Calu3 (cell line): ENCODE measurements at places on chromosomes 3 and 15.

GRCh38 chr3:42148982-42149432 lies 57.9 kb downstream of the TRAK1 start:
- no peak for DNase-seq

DNA sequence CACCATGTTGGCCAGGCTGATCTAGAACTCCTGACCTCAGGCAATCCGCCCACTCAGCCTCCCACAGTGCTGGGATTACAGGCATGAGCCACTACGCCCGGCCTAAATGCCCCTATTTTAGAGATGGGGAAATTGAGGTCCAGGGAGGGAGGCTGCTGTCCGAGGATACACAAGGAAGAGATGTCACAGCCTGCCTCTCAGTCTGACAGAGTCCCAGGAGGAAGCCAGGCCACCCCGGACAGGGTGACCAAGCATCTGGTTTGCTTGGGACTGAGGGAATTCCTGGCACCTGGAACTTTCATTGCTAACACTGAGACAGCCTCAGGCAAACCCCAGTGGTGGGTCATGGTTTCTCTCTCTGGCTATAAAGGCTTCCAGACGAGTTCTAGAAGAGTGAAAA lies 30.6 kb upstream of the ADAMTS7 start:
- DNase-seq: no peak

- no peak for DNase-seq
Measured at GRCh38 chr3:152511904-152512303, 243.2 kb downstream of the MBNL1 start.

- no peak for DNase-seq
Measured at GRCh38 chr3:123920383-123920782, 36.3 kb upstream of the MYLK start.

DNA sequence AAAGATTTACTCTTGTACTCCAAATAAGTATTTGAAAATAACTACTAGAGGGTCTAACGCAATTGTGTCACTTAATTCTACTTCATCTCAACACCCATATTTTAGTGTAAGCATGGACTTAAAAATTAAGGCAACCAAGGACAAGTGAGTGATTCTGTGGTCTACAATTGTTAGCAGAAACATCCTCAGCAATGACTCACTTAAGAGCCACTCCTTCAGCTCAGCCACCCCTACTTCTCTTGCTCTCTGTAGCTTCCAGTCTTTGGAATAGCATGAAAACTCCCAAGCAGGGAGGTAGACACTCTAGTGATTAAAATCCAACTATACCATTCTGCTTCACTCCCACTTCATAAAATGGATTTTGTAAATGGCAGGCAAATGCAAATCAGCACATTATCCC lies 116.0 kb upstream of the LRRN1 start:
- no peak for DNase-seq

DNA sequence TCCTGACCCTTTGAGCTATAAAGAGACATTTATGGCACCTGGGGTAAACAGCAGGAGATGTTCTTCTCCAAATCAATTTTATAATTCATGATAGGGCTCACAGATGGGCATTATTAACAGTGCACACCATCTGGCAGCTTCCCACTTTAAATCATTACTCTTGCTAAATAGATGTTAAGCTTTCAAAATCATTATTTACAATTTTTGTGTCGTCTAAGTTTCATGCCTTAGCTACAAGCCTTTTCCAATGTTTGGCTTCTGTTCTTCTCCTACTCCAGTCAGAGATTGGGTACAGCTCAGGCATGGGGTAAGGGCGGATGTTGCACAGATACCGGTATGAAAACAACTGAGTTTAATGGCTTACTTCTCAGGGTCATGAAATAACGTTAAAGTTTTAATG lies 120.9 kb upstream of the PFN2 start:
- DNase-seq: no peak

GRCh38 chr15:62464705-62465104 lies 299.6 kb upstream of the C2CD4B start:
- DNase-seq: no peak

GRCh38 chr15:25715536-25716413 lies 147.4 kb downstream of the ATP10A start:
- no peak for DNase-seq

- peak; percentile 95 for DNase-seq
Measured at GRCh38 chr3:186806089-186807055, at the start of gene RFC4. RFC4 (minus strand) TSS chr3:186806482; CDS start chr3:186804713, 1,769 bp downstream.

GRCh38 chr15:59299929-59300617 lies 72.6 kb downstream of the MYO1E start:
- peak; percentile 83 for DNase-seq

GRCh38 chr3:58349792-58350626 lies 17.3 kb downstream of the PXK start:
- DNase-seq: peak; percentile 32

DNA sequence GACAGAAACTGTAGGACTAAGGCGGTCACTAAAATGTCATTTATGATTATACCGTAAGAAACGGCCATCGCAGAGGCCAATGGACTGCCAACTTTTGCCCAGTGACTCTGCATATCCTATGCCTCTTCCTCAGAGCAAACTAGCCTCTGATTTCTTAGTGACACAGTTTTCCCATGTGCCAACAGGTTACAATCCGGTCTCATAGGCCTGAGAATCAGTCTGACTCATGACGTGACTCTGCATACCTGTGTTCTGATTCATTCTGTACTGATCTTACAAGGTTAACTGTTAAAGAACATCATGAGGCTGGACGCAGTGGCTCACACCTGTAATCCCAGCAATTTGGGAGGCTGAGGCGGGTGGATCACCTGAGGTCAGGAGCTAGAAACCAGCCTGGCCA lies 17.8 kb downstream of the RUBCN start:
- DNase-seq: peak; percentile 69

- DNase-seq: peak; percentile 38
Measured at GRCh38 chr3:114093596-114093995, 37.1 kb downstream of the QTRT2 start.

- DNase-seq: no peak
Measured at GRCh38 chr3:197227780-197228574, 70.4 kb downstream of the DLG1 start.

DNA sequence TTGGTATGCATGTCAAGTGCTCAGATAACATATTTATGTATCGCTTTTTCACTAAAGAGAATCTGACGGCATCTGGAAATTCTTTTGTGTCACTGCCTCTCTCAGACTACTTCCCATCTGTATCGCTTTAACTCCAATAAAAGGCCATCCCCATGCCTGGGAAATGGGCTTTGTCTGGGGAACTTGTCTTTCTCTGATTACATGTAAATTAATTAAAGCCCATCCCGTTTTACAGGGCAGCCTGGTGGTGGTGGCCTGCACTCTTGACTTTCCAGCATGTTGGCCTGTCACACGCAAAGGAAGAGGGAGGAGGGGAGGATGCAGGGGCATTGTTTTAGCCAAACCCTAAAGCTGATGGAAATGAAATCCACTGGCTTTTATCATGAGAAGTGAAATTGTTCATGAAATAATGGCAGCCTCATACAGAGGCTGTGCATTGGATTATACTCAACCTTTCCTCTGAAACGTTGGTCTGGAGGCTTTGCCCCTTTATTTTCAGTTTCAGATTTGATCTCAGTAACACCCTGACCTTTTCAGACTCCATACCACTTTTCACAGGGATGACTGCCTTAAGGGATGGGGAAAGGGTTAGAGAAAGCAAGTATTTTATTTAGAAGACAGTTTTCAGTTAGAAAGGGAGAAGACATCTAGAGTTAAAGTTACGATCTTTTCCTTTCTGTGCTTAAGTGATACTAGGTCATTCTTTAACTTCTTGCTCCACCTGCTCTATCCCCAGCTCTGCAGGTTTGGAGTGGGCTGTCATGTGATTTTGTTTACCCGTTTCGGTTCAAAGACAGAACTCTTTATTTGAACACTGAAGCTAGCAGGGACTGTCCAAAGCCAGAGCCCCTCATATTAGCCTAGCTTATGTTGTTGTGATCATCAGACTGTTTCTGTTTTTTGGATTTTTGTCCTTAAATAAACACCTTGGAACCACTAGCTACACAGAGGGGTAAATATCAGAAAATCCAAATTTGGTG lies 94.6 kb upstream of the CTDSPL start:
- DNase-seq: no peak

DNA sequence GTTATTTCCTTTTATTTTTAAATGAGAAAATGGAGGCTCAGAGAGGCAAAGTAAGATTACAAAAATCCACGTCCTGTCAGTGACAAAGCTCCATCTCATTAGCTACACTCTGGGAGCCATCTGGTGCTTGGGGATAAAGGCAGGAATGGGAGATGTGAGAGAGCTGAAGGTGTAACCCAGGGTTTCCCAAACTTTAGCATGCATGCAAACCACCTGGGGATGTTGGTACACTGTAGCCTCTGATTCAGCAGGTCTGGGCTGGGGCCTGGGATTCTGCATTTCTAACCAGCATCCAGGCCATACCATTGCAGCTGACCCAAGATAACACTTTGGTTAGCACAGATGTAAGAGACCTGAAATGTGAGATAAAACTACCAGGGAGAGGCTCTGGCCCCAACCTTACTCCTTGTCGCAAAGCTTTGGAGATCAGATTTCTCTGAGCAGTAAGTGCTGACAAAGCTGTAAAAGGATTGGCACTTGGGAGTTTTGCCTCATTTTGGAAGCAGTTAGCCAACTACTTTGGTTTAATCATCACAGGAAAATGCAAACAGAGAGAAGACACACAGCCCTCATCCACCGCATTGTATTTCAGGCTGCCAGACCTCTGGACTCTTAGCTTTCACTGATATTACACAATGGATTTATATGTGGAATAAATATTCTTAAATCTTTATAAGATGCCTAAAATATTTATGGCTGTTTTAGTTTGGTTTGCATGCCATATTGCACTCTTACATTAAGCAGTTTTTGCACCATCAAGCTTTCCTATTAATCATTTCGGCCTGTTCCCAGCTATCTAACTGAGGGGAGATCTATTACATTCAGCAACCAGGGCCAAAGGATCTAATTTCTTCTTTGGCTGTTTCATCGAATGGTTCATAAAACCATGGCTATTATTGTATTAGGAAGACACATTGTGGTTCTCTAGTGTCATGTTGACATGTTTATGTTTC lies 263.0 kb downstream of the EBLN2 start:
- no peak for DNase-seq

- no peak for DNase-seq
Measured at GRCh38 chr3:10869460-10869859, 53.4 kb downstream of the SLC6A11 start.

DNA sequence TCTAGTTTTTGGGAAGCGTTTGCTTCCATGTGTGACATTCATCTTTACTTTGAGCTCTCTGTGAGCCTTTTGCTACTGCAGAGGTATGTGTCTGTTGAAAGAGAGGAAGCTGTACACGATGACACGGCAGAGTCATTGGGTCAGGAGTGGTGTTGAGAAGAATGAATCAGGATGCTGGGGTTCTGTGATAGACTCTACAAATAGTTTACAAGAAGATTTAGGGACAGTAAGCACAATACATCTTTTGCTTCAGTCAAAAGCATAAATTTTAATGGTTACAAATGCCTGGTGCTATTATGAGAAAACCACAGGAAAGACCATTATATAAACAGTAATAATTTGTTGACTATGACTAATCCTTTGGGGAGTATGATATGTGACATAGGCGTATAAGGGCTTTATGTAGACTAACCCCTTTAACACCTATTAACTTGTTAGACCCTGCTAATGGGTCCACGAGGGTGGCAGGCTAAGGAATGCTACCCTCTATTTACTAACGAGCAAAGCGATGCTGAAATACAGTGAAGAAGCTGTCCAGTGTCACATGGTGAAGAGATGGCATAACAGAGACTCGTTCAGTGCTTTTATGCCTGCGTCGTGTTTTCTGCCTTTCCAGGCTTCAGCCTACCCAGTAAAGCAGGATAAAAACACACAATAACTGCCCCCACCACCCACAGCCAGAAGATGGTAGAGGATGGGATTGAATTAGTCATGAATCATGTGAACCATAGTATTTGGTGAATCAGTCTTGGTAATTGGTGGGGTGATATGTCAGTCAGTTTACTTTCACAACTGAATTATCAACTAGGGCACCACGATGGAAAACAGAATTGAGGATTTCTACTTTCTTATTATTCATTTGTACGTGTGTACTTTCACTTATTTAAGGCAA lies 118.8 kb downstream of the LPP start:
- DNase-seq: no peak
